ENCODE measurements at places on chromosomes 1 and 21. TPM values are rescaled to one million over a fixed set of nuclear protein-coding genes. Genes with fewer than 3 reads are reported as not detected.

KIF26B gene
- not detected for polyA plus RNA-seq

LORICRIN gene
- not detected for polyA plus RNA-seq

UAP1 gene
- polyA plus RNA-seq: 37.9 TPM

PLA2G2C gene
- not detected for polyA plus RNA-seq

Data from CD8-positive, alpha-beta memory T cell (primary cell).